NCI-H526 treated with DMSO at 0.1 percent for 48 hours (cell line): ENCODE measurements at places on chromosomes 11 and 22.

- no peak for DNase-seq
Observed at GRCh38 chr22:32600147-32600546, 125.5 kb downstream of the FBXO7 start.

- DNase-seq, result no peak
Observed at GRCh38 chr22:44920183-44920582, 89.6 kb downstream of the PHF21B start.

GRCh38 chr11:12731841-12732336 lies 57.7 kb downstream of the TEAD1 start:
- no peak for DNase-seq

- DNase-seq, result no peak
Observed at GRCh38 chr22:19679522-19680101, 34.7 kb upstream of the SEPTIN5 start.

GRCh38 chr22:40757071-40757470 lies 62.1 kb downstream of the SLC25A17 start:
- no peak for DNase-seq

GRCh38 chr11:119586181-119586580 lies 142.8 kb downstream of the NECTIN1 start:
- no peak for DNase-seq
